Activated naive CD4-positive, alpha-beta T cell treated with Interleukin-2 at 50 U/mL for 16 hours (primary cell): ENCODE measurements at places on chromosomes 1 and 21.

- no peak for DNase-seq
These were observed 46.8 kb upstream of the C1orf198 start for GRCh38 chr1:230915078-230915477.

DNA sequence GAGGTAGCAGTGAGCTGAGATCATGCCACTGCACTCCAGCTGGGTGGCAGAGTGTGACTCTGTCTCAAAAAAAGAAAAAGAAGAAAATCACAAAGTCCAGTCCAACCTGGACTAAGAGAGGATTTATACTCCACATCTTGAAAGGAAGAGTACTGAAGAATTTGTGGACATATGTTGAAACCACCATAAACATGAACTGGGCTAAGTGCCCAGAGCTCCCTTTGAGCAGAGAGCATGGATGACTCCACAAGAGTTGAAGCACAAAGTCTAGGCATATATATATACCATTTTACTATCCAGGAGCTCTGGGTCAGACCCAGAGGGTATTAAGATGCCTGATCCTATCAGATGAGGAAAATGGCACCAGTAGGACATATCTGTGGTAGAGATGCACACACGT lies 86.6 kb downstream of the OMA1 start:
- DNase-seq: no peak

GRCh38 chr1:185376288-185376687 lies 59.2 kb upstream of the IVNS1ABP start:
- DNase-seq: no peak

DNA sequence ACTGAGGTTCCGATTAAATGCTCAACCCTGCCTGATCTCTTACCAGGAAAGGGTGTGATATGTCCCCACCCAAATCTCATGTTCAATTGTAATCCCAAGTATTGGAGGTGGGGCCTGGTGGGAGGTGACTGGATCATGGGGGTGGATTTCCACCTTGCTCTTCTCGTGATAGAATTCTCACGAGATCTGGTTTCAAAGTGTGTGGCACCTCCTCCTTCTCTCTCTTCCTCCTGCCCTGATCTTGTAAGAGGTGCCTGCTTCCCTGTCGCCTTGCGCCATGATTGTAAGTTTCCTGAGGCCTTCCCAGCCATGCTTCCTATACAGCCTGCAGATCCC lies 34.9 kb downstream of the RSPH1 start:
- DNase-seq: no peak

GRCh38 chr1:70979313-70979712 lies 68.3 kb downstream of the PTGER3 start:
- DNase-seq: no peak

GRCh38 chr1:11394592-11395245 lies 84.2 kb upstream of the DISP3 start:
- no peak for DNase-seq

GRCh38 chr1:109020693-109021257 lies 21.1 kb downstream of the WDR47 start:
- no peak for DNase-seq

DNA sequence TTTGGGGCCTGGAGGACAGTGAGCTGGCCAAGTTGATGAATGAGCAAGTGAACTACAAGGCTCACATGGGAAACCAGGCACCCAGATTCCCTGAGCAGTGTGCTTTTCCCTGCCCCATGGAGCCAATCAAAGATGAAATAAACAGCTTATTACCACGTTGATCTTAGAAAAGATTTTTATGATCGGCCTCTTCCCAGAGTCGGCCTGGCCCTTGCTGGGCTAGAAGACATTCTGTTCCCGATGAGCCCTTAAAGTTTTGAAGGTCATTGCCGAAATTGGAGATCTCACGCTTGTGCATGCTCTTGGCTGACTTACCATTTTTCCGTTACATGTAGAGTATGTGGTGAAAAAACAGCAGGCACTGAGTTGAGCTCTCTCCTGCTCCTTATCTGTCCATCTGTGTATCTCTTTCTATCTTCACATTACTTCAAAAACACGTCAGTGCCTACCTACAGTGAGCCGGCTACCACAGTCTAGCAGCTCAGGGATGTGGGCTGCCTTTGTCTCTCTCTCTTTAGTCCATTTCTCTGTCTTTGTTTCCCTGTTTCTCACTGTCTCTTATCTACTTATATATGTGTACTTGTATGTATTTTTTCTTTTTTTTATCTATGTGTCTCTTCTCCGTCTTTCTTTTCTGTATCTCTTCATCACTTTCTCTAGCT lies 248.8 kb upstream of the USP24 start:
- DNase-seq: no peak
